AG09309 (cell line): ENCODE measurements at places on chromosomes 16 and 17.
A peak's percentile ranks its signal among the peaks of the same experiment; 100 is the strongest.

DNA sequence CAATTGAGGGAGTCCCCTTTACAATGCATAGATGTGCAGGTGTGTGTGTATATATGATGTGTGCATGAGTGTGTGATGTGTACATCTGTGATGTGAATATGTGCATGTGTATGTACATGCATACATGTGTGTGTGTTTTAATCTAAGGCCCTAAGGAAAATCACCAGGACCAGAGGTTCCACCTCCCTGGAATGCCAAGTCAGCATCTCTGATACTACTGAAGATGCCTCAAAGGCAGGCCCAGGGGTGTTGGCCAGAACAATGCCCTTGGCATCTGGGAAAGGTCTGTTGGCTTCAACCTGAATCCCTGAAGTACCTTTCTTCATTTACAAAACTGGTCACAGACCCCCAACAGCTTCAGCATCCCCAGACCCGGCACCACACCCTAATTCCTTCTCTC lies 129.5 kb downstream of the CDYL2 start:
- no peak for DNase-seq

- peak; percentile 5 for DNase-seq
Observed at GRCh38 chr16:24568392-24568791, 29.0 kb downstream of the RBBP6 start.

- peak; percentile 64 for DNase-seq
Observed at GRCh38 chr17:78708510-78708973, 73.5 kb downstream of the CYTH1 start.

GRCh38 chr17:78557598-78558039 lies 19.6 kb downstream of the DNAH17 start:
- peak; percentile 45 for DNase-seq

GRCh38 chr16:49726155-49726554 lies 129.8 kb downstream of the ZNF423 start:
- DNase-seq: no peak

- DNase-seq: no peak
Observed at GRCh38 chr16:89393738-89394406, 96.5 kb downstream of the ANKRD11 start.

DNA sequence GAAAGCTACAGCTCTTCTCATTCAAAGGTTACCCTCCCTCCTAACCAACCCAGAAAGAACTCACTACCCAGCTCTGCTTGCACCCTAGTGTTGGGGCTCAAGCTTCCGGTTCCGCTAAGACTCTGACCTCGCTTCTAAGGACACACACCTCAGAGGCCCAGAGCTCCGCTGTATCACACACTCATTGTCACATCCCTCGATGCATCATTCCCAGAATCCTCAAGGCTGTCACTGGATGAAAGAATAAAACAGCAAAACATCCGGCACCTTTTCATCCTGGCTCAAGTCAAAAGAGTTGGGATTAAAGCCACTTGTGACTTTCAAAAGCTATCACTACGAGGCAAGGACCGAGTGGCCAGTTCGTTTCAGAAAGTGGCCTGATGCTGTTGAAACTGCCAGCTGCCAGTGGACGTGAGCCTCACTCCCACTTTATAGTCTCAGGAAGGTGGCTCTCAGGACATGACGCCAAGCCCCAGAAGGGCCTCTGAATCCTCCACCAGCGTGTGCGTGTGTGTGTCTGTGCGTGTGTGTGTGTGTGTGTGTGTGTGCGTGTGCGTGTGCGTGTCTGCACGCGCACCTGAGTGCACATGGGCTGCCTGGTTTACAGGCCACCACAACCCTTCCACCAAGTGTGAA lies 29.0 kb downstream of the ZFHX3 start:
- DNase-seq: no peak

- no peak for DNase-seq
Observed at GRCh38 chr17:68185820-68186219, 62.0 kb upstream of the AMZ2 start.

DNA sequence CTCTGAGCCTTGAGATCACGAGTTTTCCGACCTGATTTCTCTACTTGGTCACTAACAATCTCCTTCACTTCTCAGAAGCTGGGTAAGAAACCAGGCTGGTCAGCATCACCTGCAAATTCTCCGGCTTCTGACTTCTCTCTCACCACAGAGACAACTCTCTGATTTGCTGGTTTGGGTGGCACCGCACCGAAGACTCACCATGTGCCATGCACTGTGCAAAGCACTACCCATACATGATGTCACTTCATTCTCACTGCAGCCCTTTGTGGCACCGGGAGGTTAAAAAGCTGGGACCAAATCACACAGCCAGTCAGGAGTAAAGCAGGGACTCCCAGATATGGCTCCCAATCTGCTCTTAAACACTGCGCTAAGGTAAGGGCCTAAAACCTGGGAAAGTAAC lies 647 bp downstream of the VAC14 start:
- no peak for DNase-seq

DNA sequence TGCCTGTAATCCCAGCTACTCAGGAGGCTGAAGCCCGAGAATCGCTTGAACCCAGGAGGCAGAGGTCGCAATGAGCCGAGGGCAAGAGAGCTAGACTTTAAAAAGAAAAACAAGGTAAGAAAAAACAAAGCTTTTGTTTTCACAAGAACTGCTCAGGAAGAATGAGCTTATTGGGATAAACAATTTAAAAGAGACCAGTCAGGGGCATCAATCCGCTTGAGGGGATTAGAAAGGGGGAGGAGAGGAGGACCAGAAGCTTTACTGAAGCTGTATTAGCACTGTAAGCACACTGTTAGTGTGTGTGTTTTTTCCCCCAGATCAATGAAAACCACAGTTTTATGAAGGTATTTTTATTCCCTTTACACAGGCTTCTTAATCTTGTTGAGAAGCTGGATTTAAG lies 8.8 kb downstream of the TMEM170A start:
- DNase-seq: no peak

DNA sequence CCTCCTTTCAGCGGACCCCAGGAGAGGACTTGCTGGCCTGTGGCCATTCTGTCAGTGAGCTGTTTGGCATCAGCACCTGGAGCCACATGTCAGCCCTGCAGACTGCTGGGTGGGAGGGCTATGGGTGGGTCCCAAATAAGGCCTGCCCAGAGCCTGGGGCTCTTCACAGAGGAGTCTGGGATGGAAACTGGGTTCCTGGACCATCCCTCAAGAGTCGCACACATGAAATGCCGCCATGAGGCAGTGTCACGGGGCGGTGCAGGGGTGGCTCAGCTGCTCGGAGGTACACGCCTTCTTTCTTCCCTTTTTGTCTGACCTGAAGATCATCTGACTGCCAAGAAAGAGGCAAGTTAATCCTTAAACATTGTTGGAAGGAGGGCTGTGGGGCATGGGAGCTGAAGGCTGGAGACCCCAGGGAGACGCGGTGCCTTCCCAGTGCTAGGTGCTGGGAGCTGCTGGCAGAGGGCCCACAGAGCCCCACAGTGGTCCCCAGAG lies 14.8 kb downstream of the MPRIP start:
- DNase-seq: no peak

- no peak for DNase-seq
Observed at GRCh38 chr16:24972608-24973220, 42.5 kb downstream of the ARHGAP17 start.

DNA sequence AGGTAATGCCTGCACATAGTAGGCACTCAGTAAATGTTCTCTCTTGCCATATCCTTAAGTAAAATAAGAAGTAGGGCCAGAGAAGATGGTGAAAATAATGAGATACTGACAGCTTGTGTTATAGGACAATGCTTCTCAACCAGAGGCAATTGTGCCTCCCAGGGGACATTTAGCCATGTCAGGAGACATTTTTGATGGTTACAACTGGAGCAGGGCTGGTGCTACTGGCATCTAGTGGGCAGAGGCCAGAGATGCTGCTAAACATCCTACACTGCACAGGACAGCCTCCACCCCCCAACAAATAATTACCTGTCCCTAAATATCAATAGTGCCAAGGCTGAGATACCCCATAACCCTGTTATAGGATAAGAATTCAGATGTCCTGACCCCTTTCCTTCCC lies 1.7 kb downstream of the RAD51D start:
- DNase-seq: no peak

GRCh38 chr17:61786088-61786487 lies 77.2 kb downstream of the BRIP1 start:
- no peak for DNase-seq

GRCh38 chr17:61647047-61647446 lies 56.0 kb upstream of the NACA2 start:
- DNase-seq: no peak

- no peak for DNase-seq
Observed at GRCh38 chr16:24819462-24820040, 26.2 kb upstream of the SLC5A11 start.

- DNase-seq: no peak
Observed at GRCh38 chr17:80117491-80118401, 16.4 kb downstream of the GAA start.

DNA sequence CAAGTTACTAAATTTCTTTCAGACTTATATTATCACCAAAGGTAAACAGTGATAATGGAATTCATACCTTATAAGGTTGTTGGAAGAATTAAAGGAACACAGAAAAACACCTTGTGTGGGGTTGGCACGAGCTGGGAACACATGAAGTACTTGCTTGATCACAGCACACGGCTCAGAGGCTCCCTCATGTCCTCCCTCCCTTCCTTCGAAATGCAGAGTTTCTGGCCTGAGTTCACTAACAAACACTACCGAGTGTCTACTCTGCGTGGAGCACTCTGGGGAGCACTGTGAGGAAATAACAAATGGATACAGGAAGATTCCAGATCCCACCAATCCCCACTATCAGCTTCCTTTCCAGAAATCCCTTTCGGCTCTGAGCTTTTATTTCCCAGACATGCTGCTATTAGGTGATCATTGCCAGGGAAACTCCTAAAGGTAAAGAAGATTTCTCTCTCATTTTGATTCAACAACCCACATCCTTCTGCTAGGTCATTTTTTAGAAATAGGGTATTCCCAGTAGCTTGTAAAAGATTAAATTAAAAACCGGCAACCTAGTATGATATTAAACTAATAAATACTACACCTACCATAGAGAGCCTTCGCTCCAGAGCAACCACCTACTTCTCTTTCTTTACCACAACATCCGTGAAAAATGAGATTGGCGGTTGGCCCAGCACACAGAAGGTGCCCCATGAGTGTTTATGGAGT lies 6.1 kb upstream of the HNF1B start:
- DNase-seq: no peak

DNA sequence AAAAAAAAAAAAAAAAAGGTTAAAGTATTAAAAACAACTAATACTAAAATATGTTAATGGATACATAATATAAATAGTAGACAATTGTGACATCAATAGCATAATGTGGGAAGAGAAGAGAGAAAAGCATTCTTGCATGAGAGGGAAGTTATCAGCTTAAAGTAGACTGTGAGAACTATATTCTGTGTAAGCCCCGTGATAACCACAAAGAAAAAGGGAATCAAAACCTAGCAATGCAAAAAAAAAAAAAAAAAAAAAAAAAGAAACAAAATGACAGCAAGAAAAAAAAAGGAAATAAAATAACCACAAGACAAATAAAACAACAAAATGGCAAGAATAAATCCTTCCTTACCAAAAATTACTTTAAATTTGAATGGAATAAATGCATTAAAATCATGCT lies 39.8 kb upstream of the MYLK3 start:
- DNase-seq: no peak

- DNase-seq: no peak
Observed at GRCh38 chr16:75099738-75100602, 16.6 kb downstream of the LDHD start.

DNA sequence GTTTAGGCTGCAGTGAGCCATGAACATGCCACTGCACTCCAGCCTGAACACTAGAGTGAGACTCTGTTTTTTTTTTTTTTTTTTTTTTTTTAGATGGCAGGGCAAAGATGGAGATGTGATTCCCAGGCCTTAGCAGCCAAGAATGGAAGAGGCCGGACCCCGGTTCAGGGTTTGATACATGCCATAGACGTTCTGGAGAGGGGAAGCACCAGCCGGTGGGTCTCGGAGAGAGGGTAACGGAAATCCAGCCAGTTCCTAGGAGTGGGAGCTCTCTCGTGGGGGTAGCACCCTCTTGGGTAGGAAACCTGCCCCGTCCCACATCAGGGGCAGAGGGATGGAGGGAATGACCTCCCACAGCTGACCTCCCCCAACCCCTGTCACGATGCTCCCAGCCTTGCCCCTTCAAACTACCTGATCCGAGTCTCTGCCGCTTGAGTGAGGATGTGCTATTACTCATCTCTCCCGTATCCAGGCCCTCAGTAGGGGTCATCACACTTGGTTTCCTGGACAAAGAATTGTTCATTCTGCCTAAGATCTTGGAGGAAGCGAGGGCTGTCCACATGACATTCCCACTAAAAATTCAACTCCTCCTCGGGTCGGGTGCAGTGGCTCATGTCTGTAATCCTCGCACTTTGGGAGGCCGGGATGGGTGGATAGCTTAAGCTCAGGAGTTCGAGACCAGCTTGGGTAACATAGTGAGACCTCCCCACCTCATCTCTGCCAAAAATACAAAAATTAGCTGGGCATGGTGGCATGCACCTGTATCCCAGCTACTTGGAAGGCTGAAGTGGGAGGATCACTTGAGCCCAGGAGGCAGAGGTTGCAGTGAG lies 47.3 kb downstream of the MIS12 start:
- no peak for DNase-seq

DNA sequence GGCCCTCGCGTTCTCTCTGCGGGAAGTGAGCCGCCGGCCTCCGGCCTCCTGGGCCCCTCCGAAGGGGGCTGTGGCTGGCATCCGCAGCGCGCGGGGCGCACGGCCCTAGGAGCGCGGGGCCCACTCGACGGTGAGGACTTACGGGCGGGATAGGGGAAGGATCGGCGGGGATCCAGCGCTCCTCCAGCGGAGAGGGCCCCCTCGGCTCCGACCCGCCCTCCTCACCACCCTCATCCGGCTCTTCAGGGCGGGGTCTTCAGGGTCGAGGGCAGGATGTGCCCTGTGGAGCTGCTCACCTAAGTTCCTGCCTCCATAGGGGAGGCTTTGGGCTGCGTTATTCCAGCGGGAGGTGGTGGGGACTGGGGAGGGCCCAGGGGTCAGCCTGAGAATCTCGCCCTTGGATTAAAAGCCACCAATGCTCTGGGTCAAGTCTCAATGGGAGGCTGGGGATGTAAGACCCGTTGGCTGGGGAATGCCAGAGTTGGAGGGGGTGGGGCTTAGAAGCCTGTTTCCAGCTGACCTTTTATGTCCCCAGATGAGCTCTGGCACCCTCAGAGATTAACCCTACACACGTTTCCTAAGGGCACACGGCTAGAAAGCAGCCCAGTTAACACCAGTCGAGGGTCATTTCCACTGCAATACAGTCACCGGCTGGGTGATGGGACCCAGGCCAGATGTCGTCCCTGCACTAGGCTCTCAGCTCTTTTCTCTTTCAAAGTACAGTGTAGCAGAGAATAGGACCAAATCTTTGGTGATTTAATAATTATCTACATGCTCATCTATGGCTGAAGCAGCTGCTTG lies 13.4 kb downstream of the TBX2 start:
- DNase-seq: no peak

GRCh38 chr17:61461586-61461966 lies 9.4 kb downstream of the TBX4 start:
- DNase-seq: no peak

- DNase-seq: no peak
Observed at GRCh38 chr16:75053791-75054555, 55.1 kb downstream of the ZNRF1 start.

- no peak for DNase-seq
Observed at GRCh38 chr17:32907583-32907982, 20.4 kb upstream of the TMEM98 start.

GRCh38 chr17:12961655-12962054 lies 56.2 kb downstream of the ELAC2 start:
- DNase-seq: no peak

GRCh38 chr16:8381814-8382213 lies 208.5 kb downstream of the TMEM114 start:
- DNase-seq: no peak
